CD8-positive, alpha-beta memory T cell (primary cell): ENCODE measurements at places on chromosomes 16 and 17. TPM values are rescaled to one million over a fixed set of nuclear protein-coding genes. Genes with fewer than 3 reads are reported as not detected.

DNA sequence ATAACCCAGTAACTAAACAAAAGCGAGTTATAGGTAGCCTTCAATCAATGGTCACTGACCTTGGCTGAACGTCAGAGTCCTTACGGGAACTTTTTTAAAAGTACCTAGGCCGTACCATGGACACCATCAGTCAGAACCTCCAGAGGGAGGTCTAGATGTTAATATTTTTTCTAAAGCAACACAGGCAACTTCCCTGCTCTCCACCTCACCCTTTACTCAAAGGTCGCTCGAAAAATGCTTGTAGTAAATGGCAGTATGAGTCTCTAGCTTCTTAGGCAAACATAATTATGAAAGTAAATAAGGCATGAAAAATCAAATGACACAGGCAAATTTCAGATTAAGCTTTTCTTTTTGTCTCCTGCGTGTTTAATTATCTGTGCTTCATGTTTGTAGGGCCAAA lies 82.1 kb downstream of the SLC39A11 start:
- no peak for DNase-seq

GRCh38 chr17:49277638-49278037 lies 47.1 kb upstream of the PHOSPHO1 start:
- no peak for DNase-seq

SMIM5 gene
- 0.20 TPM for total RNA-seq

FAM20A gene
- not detected for total RNA-seq

TIMP2 gene
- 1.6 TPM for total RNA-seq

- DNase-seq: peak; percentile 58
Measured at GRCh38 chr16:997440-998051, 16.0 kb downstream of the SOX8 start.

SPEM3 gene
- not detected for total RNA-seq

DNA sequence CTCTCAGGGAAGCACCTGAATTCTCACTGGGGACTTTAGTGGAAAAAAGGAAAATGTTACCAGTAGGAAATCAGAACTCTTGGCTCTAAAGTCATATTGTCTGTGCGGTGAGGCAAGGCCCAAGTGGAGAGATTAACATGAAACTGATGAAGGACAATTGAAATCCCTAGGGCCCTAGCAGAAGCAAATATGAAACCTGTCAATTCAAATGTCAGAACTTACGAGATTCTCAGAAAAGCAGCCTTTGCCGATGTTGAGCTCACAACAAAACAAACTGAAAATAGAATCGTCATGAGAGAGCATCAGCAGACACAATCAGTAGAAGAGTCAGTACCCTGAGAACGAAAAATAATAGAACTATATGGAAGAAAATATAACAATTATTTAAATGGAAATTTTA lies 108.8 kb downstream of the ELAC2 start:
- DNase-seq: no peak
